ENCODE measurements at places on chromosomes 2 and 18. TPM values are rescaled to one million over a fixed set of nuclear protein-coding genes. Genes with fewer than 3 reads are reported as not detected.
A peak's percentile ranks its signal among the peaks of the same experiment; 100 is the strongest.

- peak; percentile 43 for DNase-seq
Observed at GRCh38 chr2:15560140-15560987, 770 bp downstream of the NBAS start.

The SGO2 gene
- total RNA-seq, result 58.4 TPM

DNA sequence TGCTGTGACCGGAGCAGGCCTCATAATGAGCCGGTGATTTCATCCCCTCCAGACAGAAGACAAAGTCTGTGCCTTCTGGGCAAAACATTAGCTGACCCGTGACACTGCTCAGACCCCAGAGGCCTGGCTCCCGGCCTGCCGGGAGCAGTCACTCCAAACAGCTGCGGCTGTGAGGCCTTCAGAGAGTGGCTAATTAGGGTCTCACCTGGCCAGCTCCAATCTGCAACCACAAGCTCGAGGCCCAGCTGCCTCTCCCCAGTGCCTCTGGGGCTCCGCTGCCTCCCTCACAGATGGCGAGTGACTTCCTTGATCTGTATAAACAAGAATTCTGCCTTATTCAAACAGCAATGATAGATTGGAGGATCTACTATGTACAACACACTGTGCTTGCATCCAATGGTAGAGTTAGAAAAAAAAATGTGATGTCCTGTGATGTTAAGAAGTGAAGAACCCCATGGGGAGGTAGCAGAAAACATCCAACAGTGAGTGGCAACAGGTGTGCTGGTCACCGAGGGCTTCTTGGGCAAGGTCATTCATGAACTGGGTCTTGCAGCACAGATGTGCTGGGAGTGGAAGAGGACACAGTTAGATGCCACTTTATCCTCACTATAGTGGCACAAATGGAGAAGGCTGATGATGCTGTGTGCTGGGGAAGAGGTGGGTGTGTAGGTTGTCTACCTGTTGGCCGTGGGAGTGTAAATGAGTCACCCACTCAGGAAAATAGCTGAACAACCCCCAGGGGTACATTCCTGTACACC lies 98.2 kb upstream of the ASAP2 start:
- no peak for DNase-seq

The WDSUB1 gene
- total RNA-seq, result 8.6 TPM

The OBSL1 gene
- total RNA-seq, result 1.3 TPM

The ESPNL gene
- total RNA-seq, result 0.11 TPM

GRCh38 chr2:140698636-140699035 lies 1432.2 kb downstream of the LRP1B start:
- DNase-seq, result no peak

DNA sequence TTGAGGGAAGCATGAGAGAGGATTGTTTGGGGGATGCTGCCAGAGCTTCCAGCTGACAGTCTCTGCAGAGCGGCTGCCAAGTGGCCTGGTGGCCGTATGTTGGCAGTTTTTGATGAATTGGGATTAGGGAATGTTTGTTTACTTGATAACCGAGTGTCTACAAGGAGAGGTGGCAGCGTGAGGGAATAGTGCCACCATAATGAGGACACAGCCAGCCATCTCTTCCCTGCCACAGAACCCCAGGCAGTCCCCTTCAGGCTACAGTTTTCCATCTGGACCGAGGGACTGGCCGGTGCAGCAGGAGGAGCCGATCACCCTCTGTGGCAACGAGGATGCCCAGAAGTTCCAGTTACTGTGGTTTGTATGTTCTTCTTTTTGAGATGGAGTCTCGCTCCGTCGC lies 55.2 kb downstream of the TRAPPC12 start:
- no peak for DNase-seq

The NOL4 gene
- not detected for total RNA-seq

- DNase-seq, result no peak
Observed at GRCh38 chr18:80136679-80137078, 27.6 kb downstream of the ADNP2 start.

GRCh38 chr2:113260991-113261390 lies 17.7 kb downstream of the PAX8 start:
- DNase-seq, result no peak

GRCh38 chr2:75475976-75476375 lies 84.8 kb downstream of the EVA1A start:
- DNase-seq, result no peak

The FTCDNL1 gene
- 1.9 TPM for total RNA-seq

DNA sequence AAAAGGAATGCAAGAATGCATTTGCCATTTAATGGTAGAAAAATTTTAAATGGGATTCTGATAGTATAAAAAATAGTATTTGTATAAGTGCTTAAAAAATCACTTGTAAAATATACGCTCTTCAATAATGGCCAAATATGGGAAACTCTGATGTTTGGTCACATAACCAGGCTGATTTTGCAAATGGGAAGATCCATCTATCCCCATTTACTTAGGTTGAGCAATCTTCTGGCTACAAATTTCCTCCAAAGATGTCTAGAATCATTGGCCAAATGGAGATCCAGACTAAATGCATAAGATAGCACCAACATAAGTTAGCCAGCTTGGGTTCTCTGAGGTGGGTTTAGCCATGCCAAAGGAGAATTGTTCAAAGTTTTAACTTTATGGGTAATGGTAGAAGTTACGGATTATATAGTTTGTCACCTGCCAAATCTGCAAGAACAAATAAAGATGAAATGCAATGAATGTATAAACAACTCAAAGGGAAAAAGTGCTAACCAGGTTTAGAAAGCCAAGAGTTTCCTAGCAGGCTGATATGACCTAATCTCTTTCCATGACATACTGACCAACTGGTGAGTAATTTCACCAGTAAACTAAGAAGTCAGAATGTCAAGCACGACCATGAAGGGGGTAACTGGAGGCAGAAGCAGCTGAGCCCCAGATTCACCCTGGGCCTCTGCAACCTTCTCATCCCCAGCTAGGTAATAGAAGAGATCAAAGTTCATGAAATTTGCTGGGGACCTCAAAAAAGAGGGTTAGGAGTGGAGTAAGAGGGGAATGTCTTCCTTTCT lies 10.0 kb downstream of the RHOB start:
- peak; percentile 67 for DNase-seq

DNA sequence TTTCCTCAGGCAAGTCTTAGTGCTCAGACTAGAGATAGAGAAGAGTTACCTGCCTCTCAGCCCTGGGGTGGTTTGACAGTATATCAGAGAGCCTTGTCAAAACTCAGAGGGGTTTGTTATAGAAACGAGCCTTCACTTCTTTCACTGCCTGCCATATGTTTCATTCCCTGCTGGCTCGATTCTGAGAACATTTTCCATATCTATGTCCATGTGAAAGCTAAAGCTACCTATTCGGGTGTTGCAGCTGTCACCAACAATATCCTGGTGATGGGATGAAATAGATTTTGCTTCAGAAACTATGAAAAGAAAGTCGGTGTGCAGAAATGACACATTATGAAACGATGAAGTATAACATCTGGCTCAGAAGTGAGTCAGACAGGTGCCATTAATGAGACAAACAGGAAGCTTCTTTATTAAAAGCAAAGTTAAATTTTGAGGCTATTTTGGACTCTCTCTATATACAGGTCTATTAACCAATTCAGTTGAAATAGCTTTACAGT lies 56.1 kb upstream of the TANK start:
- DNase-seq, result no peak
